Activated naive CD8-positive, alpha-beta T cell treated with anti-CD3 and anti-CD28 coated beads, Interleukin-2, amount 50 U/mL, for 24 hours (primary cell): ENCODE measurements at places on chromosomes 12 and 14.
A peak's percentile ranks its signal among the peaks of the same experiment; 100 is the strongest.

- H3K27ac ChIP-seq = no peak overlapping the region
- no peaks in the 10 kb centered on the region for H3K4me1 ChIP-seq
- H3K27me3 ChIP-seq = no peaks in the 10 kb centered on the region
Measured at GRCh38 chr12:3352230-3352629, 138.8 kb upstream of the PRMT8 start.

- no peak overlapping the region for H3K4me3 ChIP-seq
- H3K27me3 ChIP-seq = peaks cover 3% of the 10 kb centered on the region
- no peaks in the 10 kb centered on the region for H3K4me1 ChIP-seq
- H3K36me3 ChIP-seq = no peaks in the 10 kb centered on the region
Measured at GRCh38 chr12:97063292-97063935, 156.4 kb downstream of the NEDD1 start.

DNA sequence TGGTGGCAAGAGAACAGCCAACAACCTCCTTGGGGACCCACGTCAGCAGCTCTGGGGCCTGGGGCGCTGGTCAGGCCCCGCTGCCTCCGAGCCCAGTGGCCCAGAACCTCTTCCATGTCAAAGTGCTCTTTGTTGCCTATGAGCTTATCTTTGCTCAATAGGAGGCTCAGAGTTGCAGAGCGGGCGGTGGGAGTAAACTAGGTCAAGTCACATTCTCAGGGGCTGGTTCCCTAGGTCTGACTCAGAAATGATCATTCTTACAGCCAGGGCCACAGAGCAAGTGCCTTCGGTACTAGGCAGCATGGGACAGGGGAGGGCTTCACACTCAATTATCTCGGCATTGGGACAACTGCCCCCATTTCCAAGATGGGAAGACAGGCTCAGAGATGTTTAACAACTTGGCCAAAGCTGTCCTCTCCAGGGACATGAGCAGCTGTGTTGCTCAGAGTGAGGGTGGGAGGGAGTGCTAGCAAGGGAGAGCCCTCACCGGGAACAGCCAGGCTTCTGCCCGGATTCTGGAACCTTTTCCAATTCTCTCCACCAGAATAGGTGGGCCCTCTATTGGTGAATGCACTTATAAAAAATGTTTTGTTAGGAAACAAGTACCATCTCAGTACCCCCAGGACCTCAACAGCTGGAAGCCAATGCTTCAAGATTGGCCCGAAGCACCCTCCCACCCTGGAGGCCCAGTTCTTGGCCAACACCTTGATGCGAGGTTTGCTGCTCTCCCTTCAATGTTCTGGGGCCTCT is 11.9 kb downstream of the SLC25A29 start:
- no peaks in the 10 kb centered on the region for H3K27me3 ChIP-seq
- no peak overlapping the region for H3K4me3 ChIP-seq
- peaks cover 15% of the 10 kb centered on the region for H3K4me1 ChIP-seq
- H3K36me3 ChIP-seq = no peaks in the 10 kb centered on the region
- DNase-seq = no peak
- no peak overlapping the region for H3K27ac ChIP-seq

GRCh38 chr14:75232597-75232996 is 46.0 kb upstream of the FOS start:
- DNase-seq = no peak
- H3K4me1 ChIP-seq = peaks cover 48% of the 10 kb centered on the region
- H3K27me3 ChIP-seq = no peaks in the 10 kb centered on the region
- no peak overlapping the region for H3K4me3 ChIP-seq

GRCh38 chr12:132582058-132582420 is 28.3 kb downstream of the LRCOL1 start:
- peaks cover 4% of the 10 kb centered on the region for H3K36me3 ChIP-seq
- DNase-seq = no peak
- H3K4me1 ChIP-seq = no peaks in the 10 kb centered on the region

GRCh38 chr12:78886719-78887407 is 22.3 kb downstream of the SYT1 start:
- no peak for DNase-seq
- no peaks in the 10 kb centered on the region for H3K4me1 ChIP-seq
- H3K4me3 ChIP-seq = no peak overlapping the region
- no peaks in the 10 kb centered on the region for H3K27me3 ChIP-seq
- H3K27ac ChIP-seq = no peak overlapping the region

GRCh38 chr12:120292411-120292660 is 633 bp upstream of the RNU4-2 start:
- no peak overlapping the region for H3K4me3 ChIP-seq
- no peaks in the 10 kb centered on the region for H3K36me3 ChIP-seq
- no peak for DNase-seq

DNA sequence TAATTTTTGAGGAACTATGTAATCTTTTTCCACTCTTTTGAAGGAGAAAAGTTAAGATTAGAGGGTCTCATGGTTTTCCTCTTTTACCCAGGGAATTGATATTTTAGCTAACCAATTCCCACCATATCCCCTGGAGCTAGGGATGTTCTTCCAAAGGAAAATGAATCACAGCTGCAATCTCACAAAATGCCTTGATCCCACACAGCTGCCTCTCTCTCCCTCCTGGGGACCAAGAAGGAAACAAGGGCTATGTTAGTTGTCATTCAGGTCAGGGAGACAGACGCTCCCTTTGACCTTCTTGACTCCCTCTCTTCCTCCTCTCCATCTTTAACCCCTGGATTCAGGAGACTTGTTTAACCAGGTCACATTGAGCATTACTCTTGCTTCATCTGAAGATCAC is 9.5 kb downstream of the DCN start:
- no peak overlapping the region for H3K27ac ChIP-seq
- H3K4me3 ChIP-seq = no peak overlapping the region
- no peaks in the 10 kb centered on the region for H3K4me1 ChIP-seq
- DNase-seq = no peak
- no peaks in the 10 kb centered on the region for H3K36me3 ChIP-seq

DNA sequence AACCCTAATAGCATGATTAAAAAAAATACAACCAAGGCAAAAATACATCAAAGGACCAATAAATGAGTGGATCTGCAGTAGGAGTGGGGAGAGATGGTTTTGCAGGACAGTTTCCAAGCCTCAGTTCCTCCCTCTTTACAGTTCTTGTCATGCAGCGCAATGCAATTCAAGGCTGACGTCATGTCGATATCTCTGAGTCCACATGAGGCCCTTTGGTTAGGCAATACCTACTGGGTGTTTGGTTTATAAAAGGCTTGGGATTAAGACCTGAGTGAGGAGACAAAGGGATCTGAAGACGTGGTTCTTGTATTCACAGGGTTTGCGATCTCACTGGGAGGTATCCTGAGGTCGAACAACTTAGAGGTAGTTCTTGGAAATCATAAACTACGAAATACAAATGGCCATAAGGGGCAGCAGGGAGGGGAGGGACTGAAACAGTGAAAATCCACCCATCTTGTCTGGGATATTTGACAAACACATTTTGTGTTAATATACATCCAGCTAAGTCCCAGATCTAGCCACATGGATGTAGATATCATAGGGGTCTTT is 441.0 kb downstream of the FUT8 start:
- no peak overlapping the region for H3K4me3 ChIP-seq
- no peaks in the 10 kb centered on the region for H3K27me3 ChIP-seq
- no peak for DNase-seq
- H3K4me1 ChIP-seq = peaks cover 25% of the 10 kb centered on the region
- H3K36me3 ChIP-seq = peaks cover 2% of the 10 kb centered on the region
- H3K27ac ChIP-seq = no peak overlapping the region

DNA sequence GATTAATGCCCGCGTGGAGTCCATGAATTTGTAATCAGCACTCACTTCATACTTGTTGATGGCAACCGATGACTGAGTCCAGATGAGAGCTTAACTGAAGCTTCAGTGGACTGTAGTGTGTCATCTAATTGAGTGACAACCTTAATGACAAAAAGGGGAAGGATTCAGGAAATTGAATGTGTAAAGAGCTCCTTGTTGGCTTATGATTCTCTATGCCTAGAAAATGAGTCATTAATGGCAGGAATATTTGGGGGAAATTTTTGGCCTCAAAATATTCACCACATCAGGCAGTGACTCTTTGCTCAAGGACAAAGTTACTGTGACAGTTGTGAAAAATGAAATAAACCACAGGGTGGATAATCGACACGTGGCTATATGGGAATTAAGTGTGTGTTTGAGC is 55.3 kb upstream of the STON2 start:
- H3K27ac ChIP-seq = no peak overlapping the region
- H3K4me1 ChIP-seq = peaks cover 9% of the 10 kb centered on the region
- H3K27me3 ChIP-seq = peaks cover 2% of the 10 kb centered on the region
- no peaks in the 10 kb centered on the region for H3K36me3 ChIP-seq
- no peak overlapping the region for H3K4me3 ChIP-seq
- DNase-seq = no peak

DNA sequence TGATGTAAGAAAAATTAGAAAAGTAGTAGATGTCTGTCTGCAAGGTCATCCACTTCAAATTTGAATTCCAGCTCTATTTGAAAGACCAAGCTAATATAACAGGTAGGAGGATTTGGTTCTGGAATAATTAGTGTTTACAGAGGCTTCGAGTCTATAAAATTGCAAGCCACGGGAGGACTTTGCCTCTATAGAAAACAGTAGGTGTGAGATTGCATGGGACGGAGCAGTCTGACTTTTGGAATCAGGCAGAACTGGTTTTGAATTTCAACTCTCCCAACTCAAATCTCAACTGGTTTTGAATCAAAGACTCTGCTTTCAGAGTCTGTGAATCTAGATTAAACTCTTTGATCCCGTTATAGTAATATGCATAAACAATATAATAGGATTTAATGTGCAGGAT is 82.4 kb downstream of the PIK3C2G start:
- no peaks in the 10 kb centered on the region for H3K27me3 ChIP-seq
- H3K4me1 ChIP-seq = no peaks in the 10 kb centered on the region
- no peaks in the 10 kb centered on the region for H3K36me3 ChIP-seq
- no peak for DNase-seq

DNA sequence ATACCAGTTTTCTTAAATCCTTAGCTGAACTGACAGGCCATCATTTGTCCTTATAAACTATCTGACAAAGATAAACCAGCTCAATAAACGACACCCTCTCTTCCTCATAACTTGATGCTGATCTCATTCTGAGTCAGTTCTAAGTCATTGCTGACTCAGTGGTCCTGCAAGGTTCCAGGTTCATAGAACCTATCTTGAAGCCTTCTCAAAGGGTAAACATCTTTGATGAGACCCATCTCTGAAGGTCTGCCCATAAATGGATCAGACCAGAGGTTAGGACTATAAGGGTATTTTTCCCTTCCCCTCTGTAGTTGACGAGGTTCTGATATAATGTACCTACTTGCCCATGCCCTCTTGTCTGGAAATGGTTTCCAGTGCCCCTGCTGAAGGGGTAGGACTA is 11.9 kb downstream of the NAA25 start:
- DNase-seq = no peak
- H3K27me3 ChIP-seq = no peaks in the 10 kb centered on the region
- H3K36me3 ChIP-seq = peaks cover 58% of the 10 kb centered on the region
- peak overlapping the region; percentile 89 for H3K27ac ChIP-seq
- H3K4me3 ChIP-seq = peak overlapping the region; percentile 24

DNA sequence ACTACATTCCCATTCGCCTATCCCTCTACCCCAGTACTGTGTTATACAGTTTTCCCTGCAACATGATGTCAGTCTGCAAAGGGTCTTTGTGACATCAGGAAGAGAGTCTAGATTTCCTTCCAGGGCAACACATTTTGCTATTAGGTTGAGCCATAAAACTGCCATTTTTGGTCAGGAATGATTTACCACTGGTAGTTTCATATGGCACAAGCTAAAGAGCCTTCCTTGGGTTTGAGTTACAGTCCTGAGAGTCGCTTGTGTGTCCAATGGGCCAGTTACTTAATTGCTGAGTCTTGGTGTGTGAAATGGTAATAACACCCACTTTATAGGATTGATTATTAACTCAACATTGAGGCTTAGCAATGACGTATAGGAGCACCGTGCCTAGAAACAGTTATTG is 22.6 kb upstream of the AMIGO2 start:
- DNase-seq = no peak
- no peak overlapping the region for H3K4me3 ChIP-seq
- no peaks in the 10 kb centered on the region for H3K27me3 ChIP-seq

- H3K4me3 ChIP-seq = no peak overlapping the region
- peaks cover 27% of the 10 kb centered on the region for H3K27me3 ChIP-seq
- DNase-seq = no peak
- no peak overlapping the region for H3K27ac ChIP-seq
- peaks cover 1% of the 10 kb centered on the region for H3K4me1 ChIP-seq
Measured at GRCh38 chr12:51906430-51907082, 748 bp upstream of the ACVRL1 start.

- H3K4me3 ChIP-seq = no peak overlapping the region
- peaks cover 20% of the 10 kb centered on the region for H3K27me3 ChIP-seq
- DNase-seq = no peak
- no peaks in the 10 kb centered on the region for H3K36me3 ChIP-seq
- H3K27ac ChIP-seq = no peak overlapping the region
Measured at GRCh38 chr12:102462386-102462785, 18.0 kb downstream of the IGF1 start.

- peaks cover 90% of the 10 kb centered on the region for H3K4me1 ChIP-seq
- no peak for DNase-seq
- H3K4me3 ChIP-seq = peak overlapping the region; percentile 54
- H3K27me3 ChIP-seq = no peaks in the 10 kb centered on the region
- H3K36me3 ChIP-seq = peaks cover 30% of the 10 kb centered on the region
Measured at GRCh38 chr12:12505544-12506495, 56.8 kb downstream of the DUSP16 start.

DNA sequence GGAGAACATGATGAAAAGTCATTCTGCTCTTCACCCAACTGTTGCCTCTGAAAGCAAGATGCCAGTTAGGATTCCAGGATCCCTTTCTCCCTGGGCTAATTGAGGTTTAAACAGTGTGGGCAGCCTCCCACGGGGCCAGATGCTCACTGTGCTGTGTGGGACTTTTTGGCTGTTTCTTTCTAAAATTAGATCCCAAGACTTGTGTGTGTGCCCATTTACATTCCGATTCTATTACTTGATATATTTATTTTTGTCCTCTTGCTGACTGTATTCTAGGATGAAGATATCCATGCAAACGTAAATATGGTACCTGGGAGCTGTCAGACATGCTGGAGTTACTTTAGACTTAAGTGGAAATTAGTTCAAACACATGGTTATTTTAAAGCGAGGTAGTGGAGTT is 6.2 kb downstream of the IFT43 start:
- peaks cover under 1% of the 10 kb centered on the region for H3K4me1 ChIP-seq
- no peak for DNase-seq
- H3K27ac ChIP-seq = no peak overlapping the region
- peaks cover 8% of the 10 kb centered on the region for H3K36me3 ChIP-seq

DNA sequence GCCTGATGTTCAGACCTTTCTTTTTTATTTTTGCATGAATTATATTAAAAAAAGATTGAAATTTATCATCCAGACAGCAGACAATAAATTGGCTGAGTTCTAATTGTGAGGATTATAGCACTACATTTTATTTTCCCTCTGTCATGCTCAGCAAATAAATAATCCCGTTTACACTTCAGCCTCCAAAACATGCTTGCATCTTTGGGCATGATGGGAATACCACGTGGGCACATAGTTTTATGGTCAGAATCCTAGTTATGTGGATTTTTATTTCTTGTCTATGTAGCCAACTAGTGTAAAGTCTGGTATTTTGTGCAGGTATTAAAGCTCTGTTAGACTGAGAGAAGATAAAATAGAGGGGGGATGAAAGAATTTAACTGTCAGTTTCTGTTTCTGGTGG is 276.9 kb upstream of the E2F7 start:
- no peaks in the 10 kb centered on the region for H3K4me1 ChIP-seq
- no peak for DNase-seq
- H3K27ac ChIP-seq = no peak overlapping the region
- no peak overlapping the region for H3K4me3 ChIP-seq
- H3K27me3 ChIP-seq = no peaks in the 10 kb centered on the region
- H3K36me3 ChIP-seq = no peaks in the 10 kb centered on the region
